ENCODE measurements at places on chromosomes 6 and 20. TPM values are rescaled to one million over a fixed set of nuclear protein-coding genes. Genes with fewer than 3 reads are reported as not detected.

- no peaks in the 10 kb centered on the region for H3K36me3 ChIP-seq
- H3K27me3 ChIP-seq, result no peaks in the 10 kb centered on the region
- no peak for DNase-seq
- H3K4me3 ChIP-seq, result no peak overlapping the region
Measured at GRCh38 chr6:85236636-85237035, 213.2 kb upstream of the NT5E start.

- H3K4me1 ChIP-seq, result no peaks in the 10 kb centered on the region
- no peak for DNase-seq
- H3K27ac ChIP-seq, result no peak overlapping the region
- no peaks in the 10 kb centered on the region for H3K36me3 ChIP-seq
Measured at GRCh38 chr6:112432853-112433252, 85.7 kb downstream of the RFPL4B start.

C20orf96 gene
- 7.9 TPM for total RNA-seq

ARMC12 gene
- 0.30 TPM for total RNA-seq

Measured in colonic mucosa (tissue), 4 donors.